ENCODE measurements at places on chromosomes 12 and 14.

- DNase-seq, result peak; percentile 51
Measured at GRCh38 chr14:76644855-76645518, 116.3 kb upstream of the VASH1 start.

- DNase-seq, result no peak
Measured at GRCh38 chr12:15293731-15294130, 28.6 kb upstream of the PTPRO start.

DNA sequence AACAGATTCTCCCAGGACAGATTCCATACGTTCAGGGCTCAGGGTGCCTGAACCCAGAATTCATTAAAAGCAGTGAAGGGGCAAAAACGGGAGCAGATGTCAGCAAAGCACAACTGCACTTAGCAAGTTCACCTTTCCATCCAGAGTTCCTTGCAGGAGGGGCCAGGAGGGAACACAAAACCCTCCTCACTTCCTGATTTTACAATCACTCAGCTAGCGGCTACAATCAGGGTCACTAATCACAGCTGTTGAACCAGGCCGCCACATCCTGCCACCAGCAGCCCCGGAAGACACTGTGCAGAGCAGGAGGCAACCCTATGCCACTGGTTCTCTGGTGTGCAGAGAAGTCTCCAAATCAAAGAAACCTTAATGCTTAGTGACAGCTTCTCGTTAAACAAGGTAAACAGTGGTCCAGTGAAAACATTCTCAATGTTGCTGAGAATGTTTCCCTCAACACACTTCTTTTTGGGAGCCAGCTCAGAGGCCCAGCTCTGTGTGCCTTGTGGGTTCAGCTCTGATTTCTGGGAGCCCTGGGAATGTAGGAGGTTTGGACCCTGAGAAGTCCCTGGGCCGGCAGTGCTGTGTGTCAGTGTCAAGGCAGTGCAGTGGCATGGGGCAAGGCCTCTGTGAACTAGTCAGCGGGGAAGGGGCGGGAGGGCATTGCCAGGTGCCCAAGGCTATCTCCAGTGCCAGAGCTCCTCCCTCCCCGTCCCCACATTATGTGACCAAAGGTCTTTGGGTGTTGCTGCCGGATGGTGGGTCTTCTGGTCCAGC is 54.5 kb downstream of the VCPKMT start:
- DNase-seq, result peak; percentile 66

- DNase-seq, result no peak
Measured at GRCh38 chr14:35446450-35446849, 41.9 kb upstream of the NFKBIA start.

DNA sequence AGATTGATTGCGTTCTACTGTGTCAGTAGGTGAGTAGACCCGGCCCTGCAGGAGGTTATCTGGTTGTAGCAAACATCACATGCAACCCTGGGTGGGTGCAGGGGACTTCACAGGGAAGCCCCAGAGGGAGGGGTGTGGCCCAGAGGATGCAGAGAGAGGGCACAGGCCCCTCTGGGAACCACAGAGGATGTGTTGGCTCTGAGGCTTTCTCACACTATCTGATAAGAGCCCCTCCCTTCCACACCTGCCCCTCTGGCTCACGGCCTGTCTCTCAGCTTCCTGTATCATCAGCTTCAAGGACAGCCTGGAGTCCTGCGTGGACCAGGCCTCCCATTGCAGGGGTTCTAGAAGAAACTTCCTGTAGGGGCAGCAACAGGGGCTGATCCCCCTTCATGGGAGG is 101.9 kb downstream of the RIN3 start:
- DNase-seq, result no peak

- no peak for DNase-seq
Measured at GRCh38 chr12:11941606-11942337, 129.0 kb upstream of the BCL2L14 start.

DNA sequence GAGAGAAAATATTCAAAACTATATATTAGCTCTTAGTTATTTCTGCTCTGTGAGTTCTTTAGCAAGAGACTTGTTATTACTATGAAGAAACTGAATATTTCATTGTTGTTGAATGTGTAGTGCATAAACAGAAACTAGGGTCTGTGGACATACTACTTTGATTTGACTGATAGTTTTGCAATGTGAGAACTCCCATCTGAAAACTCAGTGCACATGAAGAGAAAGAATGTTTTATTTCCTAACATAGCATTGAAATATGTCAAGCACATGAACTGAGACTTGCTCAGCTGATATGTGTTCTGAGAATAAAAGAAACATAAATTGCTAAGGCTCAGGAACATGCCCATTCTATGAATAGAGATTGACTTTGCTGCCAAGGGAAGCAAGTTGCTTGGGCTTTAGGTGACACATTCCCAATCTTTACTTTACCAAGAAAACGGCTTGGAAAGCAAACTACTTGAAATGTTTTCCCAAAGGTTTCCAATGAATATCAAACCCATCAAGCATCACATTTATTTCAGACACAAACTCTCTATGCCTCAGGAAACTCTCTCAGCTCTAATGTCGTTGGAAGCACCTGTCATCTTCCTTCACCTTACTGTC is 290.4 kb downstream of the SLC16A7 start:
- DNase-seq, result no peak

DNA sequence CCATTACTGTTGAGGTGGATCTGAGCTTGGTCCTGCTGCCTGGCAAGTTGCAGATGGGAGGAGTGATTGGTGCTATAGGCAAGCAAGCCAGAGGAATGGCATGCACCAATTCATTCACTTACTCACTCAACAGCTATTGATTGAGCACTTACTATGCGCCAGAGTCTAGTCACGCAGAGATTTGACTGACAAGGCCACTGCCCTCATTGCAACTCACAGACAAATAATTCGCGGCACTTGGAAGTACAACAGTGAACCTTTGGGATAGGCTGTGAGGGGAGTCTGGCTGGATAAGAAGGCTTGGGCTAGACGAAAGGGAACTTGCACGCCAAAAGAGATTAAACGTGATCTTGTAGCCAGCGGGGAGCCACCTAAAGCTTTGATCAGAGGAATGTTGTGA is 96.2 kb downstream of the NEDD1 start:
- DNase-seq, result no peak

DNA sequence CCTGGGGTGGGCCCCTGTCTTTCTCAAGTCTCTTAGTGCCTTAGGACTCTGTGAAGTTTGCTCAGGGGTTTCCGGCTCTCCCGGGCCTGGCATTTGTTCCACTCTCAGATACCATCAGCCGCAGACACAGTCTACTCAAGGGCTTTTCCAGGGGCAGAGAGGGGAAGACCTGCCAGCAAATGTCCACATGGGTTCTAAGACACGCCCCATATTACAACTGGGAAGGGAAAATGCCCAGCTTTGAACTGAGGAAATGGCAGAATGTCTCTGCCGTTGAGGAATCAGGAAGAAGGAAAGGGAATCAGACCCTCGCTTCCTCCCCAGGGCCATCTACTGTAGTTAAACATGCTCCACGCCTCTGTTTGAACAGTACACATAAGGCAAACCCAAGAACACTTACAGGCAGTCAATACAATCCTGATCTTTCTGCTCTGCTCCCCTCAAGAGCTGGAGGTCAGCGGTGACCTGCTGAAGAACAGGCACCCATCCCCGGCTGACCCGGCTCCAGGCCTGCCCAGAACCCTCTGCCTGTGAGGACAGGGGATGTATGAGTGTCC is 7.9 kb downstream of the CCDC85C start:
- DNase-seq, result no peak

- DNase-seq, result no peak
Measured at GRCh38 chr12:71417181-71417580, 22.4 kb upstream of the LGR5 start.

- DNase-seq, result no peak
Measured at GRCh38 chr12:54592316-54592715, 3.9 kb upstream of the PPP1R1A start.

DNA sequence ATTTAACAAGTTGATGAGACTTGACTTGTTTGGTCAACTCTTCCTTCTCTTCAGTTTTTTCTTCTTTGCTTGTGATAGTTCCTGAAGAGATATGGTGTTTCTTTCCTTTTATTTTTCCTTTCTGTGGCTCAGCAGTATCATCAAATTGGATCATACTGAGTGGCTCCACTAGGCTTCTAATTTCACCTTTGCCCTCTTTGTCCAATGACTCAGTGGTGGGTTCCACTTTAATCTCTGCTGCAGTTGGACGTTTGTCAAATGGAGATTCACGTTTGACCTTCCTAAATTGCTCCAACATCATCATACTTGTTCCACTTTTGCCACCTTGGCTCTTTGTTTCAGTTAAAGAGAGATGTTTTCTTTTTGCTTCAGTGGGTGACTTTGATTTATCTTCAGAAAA is 41.5 kb downstream of the FAM186A start:
- no peak for DNase-seq

DNA sequence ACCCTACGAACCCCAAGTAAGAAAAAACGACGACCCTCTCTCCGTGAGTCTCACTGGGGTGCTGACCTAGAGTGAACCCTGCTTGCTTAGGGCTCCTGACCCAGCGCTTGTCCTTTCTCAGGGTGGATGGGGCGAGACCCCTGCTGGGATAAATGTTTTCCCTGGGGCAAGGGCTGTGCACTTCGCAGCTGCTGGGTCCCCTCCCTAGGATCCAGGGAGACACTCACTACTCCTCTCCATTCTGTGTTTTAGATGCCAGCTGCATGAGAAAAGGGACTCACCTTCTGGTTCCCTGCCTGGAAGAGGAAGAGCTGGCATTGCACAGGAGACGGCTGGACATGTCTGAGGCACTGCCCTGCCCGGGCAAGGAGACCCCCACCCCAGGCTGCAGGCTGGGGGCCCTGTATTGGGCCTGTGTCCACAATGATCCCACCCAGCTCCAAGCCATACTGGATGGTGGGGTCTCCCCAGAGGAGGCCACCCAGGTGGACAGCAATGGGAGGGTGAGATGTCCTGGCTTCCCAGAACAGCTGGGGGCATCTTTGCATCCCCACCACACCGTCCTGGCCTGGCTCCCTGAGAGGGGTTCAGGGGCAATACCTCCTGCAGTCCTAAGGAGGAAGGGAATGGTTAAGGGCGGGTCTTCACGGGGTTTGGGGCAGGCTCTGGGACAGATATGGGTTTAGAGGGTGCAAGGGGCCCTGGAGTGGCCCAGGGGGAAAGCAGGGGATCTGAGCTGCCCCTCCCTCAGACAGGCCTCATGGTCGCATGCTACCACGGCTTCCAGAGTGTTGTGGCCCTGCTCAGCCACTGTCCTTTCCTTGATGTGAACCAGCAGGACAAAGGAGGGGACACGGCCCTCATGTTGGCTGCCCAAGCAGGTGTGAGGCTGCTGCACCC is 663 bp downstream of the ANKRD33 start:
- peak; percentile 30 for DNase-seq

GRCh38 chr12:92539110-92539749 is 163.6 kb upstream of the PLEKHG7 start:
- no peak for DNase-seq

GRCh38 chr12:114693059-114693531 is 9.1 kb upstream of the TBX3 start:
- DNase-seq, result no peak

GRCh38 chr14:96268431-96269358 is 12.7 kb downstream of the BDKRB1 start:
- peak; percentile 28 for DNase-seq

GRCh38 chr12:115867854-115868253 is 409.6 kb downstream of the MED13L start:
- no peak for DNase-seq

GRCh38 chr12:22535038-22535437 is 9.3 kb downstream of the C2CD5 start:
- no peak for DNase-seq

- DNase-seq, result no peak
Measured at GRCh38 chr12:5083955-5084849, 40.5 kb downstream of the KCNA5 start.

DNA sequence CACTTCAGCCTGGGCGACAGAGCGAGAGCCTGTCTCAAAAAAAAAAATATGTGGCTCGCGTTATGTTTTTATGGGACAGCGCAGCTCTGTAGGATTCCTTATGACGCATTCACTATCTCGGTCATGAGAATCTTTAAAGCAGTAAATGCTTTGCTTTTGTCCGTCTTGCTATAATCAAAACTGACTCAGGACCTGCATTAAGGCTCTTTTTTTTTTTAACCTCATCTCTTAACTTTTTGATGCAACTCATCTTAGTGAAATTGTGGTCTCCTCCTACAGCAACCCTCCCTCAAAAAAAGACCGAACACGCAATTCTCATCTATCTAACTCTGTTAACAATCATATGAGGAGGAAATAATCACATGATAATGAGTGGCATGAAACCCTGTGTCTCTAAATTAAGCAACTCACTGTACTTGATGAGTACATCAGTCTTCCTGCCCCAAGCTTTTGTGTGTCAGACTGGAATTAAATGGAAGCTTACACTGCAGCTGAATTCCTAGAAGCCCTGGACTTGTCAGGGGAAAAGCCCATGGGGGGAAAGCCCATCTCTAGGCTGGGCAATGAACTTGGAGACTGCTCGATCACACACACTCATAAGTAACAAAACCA is 4.3 kb downstream of the P2RX4 start:
- no peak for DNase-seq

DNA sequence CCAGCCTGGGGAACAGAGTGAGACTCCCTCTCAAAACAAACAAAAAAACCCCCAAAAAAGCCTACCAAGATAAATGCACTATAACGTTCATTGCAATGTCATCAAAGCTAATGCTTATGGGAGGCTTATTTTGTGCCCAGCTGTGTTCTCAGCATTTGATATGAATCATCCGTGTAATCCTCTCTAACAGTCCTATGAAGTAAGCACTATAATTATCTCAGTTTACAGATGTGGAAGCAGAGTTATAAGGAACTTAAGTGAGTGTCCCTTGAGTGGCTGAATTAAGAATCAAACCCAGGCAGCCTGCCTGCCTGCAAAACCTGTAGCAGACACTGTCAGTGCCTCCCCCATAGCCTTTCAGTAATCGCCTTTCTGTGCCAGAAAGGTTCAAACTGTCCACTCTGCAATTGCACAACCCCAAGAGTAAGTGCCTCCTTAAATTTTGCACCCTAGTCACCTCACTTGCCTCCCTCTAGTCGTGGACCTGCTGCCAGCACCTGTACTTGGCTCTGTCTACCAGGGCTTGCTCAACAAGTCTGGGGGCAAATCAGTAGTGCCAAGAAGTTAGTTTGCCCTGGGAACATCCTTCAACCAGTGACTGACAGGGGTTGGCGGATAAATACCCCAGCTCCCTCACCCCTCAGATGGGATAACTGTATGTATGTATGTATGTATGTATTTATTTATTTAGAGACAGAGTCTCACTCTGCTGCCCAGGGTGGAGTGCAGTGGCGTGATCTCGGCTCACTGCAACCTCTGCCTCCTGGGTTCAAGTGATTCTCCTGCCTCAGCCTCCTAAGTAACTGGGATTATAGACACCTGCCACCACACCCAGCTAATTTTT is 23.8 kb upstream of the PPP1CC start:
- DNase-seq, result no peak

- peak; percentile 55 for DNase-seq
Measured at GRCh38 chr12:124036657-124037109, 63.7 kb downstream of the ZNF664 start.

DNA sequence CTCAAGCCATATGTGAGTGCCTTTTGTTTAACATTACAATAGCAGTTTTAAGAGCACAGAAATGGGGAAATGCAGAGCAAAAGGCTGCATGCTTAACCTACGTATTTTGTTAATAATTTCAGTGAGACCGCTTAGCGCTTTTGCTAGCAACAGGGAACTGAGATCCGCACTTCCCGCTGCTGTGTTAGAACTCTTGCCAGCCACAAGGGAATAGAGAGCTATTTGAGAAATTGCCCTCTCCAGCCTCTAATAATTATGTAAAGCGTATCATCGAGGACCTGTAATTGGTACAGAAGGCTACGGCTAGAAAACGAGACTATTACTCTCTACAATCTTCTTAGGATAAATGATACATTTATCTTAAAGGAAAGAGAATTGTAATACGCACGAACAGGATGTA is 205.2 kb upstream of the GRIP1 start:
- no peak for DNase-seq

Data from right kidney (tissue), 9 donors.